ENCODE measurements at places on chromosomes 2 and 18.

DNA sequence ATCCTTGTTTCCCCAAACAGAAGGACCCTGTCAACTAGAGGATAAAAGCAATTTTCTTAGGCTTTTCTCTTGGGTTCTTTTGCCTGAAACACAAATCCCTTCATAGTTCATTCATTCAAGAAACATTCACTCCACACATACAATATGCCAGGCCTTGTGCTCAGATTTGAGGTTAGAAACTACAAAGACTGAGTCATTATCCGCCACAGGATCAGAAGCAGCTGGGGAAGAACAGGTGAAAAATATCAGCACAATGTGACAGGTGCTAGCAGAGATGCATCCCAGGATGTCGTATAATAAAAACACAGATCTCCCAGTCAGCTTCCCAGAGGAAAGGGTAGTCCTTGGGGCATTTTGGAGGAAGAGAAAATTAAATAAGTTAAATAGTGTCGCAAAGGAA, 172.4 kb downstream of the LRATD1 start:
- DNase-seq: no peak

DNA sequence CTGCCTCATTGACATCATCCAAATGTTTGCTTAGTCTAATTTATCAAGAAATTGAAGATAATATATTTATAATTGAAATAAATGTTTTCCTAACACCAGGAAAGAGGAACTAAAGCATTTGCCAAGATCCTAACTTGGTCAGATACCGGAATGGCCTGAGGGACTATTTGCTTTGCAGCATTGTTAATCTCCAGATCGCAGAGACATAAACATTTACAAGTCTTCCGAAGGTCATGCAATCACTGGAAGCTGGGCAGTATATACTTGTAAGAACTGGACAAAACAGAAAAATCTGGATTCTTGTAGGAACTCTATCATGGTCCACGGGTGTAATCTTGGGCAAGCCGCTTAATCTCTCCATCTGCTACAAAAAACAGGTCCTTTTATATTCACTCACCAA, 42.2 kb downstream of the CYBRD1 start:
- no peak for DNase-seq

- DNase-seq: no peak
Observed at GRCh38 chr2:45591073-45591472, 20.0 kb downstream of the SRBD1 start.

DNA sequence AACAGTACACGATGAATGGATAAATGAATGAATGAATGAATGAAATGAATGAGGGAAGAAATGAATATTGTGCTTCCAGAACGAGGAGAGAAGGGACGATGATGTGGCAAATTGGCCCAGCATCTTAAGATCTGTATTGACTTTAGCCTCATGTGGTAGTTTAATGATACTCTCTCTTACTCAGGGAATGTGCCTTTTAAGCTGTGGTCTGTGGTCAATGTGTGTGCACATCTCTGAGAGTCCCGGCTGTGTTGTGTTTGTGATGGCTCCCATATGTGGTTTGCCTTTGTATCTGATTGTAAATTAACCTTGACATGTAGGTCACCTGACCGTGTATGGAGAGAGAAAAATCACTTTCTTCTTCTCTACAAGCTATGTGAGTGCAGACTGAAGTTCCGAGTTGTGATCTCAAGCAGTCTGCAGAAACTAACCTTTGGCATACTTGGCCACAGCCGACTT, 91.2 kb downstream of the NEDD4L start:
- no peak for DNase-seq

DNA sequence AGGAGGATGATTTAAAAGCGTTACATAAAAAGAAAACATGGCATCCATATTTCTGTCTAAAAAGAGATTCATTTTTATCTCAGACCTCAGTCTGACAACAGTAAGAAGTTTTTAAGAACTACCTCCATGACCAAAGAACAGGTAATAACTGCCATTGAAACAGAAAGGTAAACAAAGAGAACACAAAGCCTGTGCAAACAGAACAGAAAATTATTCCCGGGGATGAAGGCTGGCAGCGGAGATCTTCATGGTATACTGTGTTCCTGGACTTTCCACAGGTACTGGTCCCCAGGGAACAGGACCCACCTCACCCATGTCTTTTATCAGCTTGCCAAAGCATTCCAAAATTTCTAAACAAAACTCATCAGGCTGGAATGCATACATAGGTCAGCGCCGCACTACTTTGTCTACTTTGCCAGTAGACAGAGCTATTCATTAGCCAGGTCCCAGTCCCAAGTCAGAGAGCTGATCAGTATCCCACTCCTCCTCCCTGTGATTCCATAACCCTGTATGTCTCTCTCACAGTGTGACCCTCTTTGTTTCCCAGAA, 277.3 kb downstream of the MBD2 start:
- DNase-seq: no peak
